ENCODE measurements at places on chromosomes 5 and 9.

- DNase-seq = no peak
Observed at GRCh38 chr5:156670615-156671014, 179.5 kb upstream of the PPP1R2B start.

DNA sequence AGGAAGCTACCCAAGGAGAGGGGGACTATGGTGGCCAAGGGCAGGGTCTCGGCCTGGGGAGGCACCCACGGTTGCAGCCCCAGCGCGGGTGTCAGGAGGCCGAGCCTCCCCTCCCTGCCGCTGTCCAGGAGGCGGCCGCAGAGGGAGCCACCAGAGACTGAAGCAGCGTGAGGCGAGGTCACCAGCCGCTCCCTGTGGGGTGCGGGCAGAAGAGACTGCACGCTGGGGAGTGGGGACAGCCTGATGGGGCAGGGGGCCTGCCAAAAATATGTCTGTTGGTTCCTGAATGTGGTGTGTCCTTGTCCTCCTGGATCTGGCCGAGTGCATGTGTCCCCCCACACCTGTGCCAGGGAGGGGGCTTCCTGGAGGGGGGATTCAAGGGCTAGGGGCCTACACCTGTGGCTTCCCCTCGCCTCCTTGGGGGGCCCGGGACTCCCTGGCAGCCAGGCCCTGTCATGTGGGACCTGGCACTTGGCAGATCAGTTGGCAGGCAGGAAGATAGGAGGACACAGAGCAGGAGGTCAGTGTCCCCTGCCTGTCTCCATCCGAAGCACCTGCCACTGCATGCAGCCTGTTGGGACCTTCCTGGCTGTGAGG lies 131.2 kb downstream of the DAB2IP start:
- no peak for DNase-seq

- DNase-seq = no peak
Observed at GRCh38 chr5:146428658-146429057, 18.5 kb upstream of the TCERG1 start.

- no peak for DNase-seq
Observed at GRCh38 chr9:93301911-93302541, 118.1 kb downstream of the WNK2 start.

DNA sequence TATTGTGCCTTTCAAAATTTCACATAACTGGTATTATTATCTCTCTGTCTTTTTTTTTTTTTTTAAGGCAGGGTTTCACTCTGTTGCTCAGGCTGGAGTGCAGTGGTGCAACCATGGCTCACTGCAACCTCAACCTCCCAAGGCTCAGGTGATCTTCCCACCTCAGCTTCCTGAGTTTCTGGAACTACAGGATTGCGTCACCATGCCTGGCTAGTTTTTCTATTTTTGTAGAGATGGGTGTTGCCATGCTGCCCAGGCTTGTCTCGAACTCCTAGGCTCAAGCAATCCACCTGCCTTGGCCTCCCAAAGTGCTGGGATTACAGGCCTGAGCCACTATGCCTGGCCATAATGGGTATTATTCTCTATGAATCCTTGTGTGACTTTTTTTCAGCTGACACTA lies 402.3 kb upstream of the SMARCA2 start:
- no peak for DNase-seq

- no peak for DNase-seq
Observed at GRCh38 chr5:125083981-125084380, 337.5 kb upstream of the ZNF608 start.

DNA sequence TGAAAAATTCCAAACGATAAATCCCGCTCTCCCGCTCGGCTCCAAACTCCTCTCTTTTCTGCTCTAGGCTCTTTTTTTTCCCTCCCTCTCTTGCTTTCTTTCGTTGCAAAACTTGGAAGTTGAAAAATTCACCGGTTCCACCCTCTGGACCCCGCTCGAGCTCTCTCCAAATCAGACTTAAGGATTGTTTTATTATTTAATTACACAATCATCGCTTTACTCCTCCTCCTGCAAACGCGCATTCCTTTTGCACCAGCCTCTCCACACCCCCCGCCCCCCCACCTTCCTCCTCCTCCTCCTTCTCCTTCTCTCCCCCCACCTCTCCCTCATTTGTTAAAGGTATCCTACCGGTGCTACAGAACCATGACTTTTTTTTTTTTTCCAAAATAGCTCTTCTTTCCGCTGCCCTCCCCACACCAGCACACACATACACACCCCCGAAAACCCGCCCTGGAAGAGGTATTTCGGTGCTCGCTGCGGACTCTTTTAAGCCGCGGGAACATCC lies 535 bp upstream of the NFIB start:
- no peak for DNase-seq

DNA sequence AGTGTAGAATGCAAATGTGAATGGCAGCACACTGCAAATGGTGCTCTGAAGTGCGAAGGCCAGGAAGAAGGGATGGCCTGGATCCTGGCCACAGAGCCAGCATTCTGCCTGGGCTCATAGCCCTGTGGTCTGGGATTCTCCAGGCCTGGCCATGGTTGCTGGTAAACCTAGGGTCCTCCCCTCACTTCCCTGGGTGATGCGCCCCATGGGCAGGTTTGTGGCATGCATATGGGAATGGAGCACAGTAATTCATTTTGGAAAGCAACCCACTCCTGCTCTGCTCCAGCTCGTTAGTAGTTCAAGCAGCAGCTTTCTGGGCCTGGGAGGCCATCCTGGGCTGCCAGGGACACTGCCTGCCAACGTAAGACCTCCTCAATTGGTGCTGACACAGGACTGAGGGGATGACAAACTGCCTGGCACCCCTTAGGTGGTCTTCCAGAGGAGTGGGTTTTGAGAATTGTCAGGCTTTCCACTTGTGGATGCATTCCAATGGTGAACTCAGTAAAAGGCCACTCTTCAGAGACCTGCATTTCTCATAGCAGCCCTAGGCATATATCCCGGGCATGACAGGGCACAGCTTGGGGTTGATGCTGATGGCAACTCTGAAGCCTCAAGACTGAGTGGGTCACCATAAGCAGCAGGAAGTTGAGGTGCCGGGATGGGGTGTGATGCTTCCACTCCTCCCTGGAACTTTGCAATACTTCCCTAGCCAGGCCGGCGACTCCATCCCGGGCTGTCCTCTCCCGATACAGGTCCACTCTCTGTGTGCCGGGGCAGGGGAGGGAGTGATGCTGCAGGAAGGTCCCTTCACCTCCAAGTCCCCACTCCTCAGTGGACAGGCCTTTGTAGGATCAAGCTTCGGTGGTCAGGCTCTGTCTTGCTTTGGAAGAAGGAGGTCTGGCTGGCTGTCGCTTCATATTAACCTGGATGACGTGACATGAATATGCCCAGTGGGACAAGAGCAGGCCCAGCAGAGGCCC lies 1.2 kb upstream of the SLC25A48 start:
- DNase-seq = no peak

GRCh38 chr9:80378669-80379293 lies 807.0 kb downstream of the TLE4 start:
- no peak for DNase-seq

- DNase-seq = no peak
Observed at GRCh38 chr5:77867194-77867691, 91.1 kb upstream of the TBCA start.

DNA sequence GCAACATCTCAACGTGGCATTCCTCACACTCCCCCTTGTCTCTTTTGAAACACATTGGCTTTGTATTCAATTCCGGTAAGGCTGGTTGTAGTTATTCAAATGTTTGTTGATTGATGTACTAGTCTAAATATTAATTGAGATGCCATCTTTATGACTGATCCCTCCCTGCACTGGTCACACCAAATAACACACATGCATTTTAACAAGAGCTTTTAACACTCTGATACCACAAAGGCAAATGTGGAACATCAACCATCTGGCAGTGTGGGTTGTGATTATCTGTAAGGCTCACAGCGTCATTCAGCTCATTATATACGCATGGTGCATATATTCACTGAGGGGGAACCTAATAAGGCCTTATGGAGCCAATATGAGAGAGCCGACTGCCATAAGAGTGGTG lies 305.0 kb downstream of the TENT4A start:
- no peak for DNase-seq

DNA sequence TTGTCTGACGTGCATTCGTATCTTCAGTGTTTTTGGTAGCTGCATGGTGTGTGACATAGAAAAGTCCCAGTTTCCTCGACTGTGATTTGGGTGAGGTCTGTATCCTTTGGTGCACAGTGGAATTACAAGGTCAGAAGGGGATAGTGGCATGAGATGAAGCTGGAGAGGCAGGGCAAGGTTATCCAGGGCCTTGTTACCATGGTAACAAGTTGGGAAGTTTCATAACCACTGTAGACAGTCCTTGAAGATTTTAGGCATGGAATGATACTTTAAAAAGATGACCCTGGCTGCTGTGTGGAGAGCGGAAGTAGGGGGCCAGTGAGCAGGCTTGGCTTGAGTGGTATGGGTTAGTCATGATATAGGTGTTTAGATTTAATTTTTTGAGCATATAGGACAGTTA lies 11.9 kb downstream of the EHMT1 start:
- DNase-seq = no peak

DNA sequence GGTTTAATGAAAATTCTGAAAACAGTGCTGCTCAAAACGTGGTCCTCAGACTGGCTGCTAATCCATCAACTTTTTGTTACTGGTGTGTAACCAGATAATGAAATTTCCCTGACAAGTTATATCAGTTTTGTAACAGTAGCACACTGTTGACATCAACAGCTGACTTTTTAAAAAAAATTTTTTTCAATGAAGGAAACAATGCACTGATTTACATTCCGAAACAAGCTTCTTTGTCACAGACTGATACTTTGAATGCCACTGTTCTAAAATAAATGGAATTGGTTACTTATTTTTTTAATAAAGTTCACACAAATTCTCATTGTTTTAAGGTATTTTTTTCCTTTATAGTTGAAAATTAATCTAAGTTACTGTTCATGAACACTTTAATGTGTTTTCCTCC lies 169.1 kb downstream of the NIPBL start:
- no peak for DNase-seq

- no peak for DNase-seq
Observed at GRCh38 chr5:143334903-143335302, 68.6 kb downstream of the NR3C1 start.

DNA sequence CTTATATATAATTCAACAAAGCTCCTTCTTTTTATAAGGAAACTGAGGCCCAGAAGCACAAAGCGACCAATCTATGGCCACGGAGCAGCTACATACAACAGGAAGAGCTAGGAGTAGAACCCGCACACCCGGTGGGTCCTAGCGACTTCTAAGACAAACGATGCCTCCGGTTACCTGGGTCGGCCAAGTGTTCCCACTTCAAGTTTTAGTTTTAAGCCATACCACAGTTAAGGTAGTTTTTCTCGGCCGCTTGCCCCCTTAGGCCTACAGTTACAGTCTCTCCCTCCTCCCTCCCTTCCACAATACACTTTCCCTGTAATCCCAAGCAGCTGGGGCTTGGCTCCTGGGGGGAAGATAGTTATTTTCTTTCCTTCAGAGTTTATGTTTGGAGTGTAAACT lies 533 bp downstream of the SREK1IP1 start:
- DNase-seq = no peak

GRCh38 chr9:18184401-18184800 lies 289.6 kb upstream of the ADAMTSL1 start:
- DNase-seq = no peak

DNA sequence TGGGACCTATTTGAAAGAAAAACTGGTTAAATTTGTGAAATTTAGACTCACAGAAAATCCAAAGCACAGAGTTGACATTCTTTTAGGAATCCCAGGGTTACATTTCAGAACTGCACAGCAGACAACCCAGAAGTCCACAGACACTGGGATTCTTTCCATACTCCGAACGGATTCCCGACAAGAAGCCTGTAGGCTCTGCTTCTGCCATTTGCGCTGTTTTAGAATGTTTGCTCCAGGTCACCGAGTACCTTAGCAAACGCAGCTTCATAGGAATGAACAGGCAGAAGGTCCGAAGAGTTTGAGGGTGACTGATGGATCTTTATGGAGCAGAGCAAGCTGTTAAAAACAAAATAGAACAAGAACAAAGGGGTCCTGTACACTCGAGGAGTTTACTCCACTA lies 84.5 kb upstream of the NFIB start:
- DNase-seq = no peak

DNA sequence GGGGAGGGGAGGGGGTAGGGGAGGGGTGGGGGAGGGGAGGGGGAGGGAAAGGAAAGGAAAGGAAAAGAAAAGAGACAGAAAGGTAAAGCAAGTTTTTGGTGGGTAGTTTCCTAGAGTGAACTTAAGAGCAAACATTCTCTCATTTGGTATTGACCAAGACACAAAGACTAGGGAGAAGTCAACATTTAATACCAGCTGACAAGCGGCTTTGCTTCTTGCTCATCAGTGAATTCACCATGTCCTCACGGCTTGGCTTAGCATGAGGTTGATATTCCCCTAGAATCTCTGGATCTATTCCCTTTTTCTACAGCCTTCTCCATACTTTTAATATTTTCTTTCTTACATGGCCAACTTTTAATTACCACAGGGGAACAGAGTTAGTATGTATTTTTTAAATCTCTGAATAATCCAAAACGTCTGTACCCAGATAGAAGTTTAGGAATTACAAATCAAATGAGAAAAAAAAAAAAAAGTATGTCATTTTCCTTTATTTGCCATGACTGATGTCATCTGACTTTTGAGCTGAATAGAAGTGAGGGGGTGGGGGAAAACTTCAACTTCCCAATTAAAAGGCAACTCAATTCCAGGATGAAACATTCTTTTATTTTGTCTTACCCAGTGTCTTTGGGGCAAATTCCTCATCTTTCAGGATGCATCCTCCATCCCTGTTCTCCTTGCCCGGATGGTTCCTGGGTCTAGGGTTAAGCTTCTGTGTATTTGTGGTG lies 40.1 kb upstream of the GLIS3 start:
- DNase-seq = no peak

DNA sequence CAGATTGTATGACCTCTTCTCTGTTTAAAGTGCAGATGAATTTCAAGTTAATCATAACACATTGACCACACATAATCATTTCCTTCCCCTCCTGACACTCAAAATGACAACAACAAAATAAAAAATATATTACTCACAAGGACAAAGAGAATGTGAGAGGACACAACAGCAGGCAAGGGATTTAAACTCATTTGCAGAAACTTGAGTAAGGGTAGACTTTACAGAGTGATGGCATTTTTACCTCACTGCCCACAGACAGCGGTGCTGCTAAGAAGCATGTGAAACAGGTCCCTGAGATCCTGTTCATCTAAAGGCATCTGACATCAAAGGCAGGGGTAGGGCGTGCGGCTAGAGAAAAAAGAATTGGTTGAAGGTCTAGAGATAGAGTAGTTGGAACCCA lies 99.0 kb downstream of the TRIM36 start:
- DNase-seq = no peak

DNA sequence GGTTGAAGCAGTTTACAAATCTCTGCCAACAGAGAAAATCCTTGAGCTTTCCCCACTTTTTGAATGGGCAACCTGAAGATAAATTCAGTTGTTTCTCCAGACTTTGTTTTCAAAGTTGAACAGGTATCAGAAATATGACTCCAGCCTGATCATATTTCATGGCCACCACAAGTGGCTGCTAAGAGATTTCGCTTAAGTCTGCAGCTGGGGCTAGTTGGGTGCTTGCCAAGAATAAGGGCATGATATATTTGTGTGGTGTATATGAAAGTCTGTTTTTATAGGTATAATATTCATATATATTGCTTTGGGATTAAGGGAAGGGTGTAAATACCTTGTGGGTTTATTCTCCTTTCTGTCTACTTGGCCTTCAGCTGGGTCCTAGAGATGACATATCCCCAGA lies 168.4 kb upstream of the GDNF start:
- peak; percentile 42 for DNase-seq

Data from NCI-H1417 treated with DMSO at 0.1 percent for 48 hours (cell line).